ENCODE measurements at places on chromosomes 7 and 10.

DNA sequence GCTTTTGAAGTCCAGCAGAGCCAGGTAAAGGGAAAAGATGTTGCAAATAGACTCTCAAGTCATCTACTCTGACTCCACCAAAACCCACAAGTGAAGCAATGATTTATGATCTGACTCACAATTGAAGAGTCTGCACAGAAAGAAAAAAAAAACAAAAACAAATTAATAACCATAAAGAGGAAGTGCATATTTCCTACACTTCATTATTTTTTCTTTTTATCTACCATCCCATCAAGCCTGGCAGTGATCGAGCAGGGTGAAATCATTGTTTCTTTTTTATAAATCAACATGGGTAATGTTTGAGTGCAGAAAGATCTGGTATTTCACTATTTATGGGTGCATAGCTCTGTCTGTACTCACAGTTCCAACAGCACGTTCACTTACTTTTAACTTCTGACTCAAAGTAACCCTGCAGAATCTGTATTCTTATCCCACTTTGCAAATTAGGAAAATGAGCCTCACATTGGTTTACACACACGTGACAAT is 829.0 kb downstream of the TNS3 start:
- no peak for DNase-seq

DNA sequence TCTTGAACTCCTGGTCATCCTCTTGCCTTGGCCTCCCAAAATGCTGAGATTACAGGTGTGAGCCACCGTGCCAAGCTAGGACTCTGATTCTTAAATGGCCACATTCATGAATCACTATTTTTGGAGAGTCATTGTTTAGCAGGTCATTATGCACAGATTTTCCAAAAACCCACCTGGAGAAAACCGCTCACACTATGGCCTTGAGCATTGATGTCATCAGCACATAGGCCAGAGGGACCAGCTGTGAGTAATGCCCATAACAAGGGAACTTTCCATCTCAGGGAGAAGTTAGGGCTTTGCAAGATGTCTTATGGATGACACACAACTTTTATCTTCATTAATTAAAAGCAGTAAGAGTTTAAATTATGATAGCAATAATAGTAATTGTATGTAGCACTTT is 86.4 kb upstream of the KIF5B start:
- DNase-seq, result no peak

DNA sequence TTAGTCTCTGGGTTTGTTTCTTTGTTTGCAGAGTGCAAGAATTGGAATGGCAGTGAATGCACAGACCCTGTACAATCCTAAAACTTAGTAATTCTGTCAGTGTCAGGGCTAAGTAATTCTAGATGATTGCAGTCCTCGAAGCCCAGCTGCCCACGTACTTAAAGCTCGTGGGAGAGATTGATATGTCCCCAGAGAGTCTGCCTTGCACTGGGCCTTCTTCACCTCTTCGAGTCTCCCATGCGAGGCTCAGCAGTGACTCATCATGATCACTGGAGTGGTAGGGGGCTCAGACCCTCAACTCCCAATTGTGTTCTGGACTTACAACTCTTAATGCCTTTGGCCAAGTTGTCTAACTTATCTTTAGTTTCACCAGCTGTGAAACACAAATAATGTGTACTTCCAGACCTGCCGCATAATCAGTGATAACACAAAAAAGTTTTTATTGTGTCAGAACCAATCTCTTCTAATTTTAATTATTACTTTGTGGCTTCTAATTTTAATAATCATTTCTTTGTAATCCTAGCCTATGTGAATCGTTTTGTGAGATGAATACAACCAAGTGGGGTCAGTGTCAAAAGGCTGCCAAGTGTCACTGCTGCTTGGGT is 345.6 kb upstream of the LRGUK start:
- DNase-seq, result no peak

DNA sequence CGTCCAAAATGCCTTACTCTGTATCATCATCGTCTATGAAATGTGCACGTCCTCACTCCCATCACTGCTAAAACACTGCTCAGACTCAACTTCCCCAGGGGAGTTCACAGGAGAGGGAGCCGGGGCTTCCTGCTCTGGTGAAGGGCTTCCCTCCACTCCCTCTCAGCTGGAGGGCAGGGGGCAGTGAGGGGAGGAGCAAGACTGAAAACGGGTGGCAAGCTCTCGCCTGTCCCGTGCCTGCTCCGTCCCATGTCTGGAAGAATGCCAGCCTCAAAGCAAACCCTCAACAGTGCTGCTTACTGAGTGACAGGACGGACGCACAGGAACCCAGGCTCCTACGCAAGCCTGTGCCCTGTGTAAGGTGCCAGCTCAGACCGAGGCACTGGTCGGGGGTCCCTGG is 25.1 kb downstream of the PRKAG2 start:
- no peak for DNase-seq

DNA sequence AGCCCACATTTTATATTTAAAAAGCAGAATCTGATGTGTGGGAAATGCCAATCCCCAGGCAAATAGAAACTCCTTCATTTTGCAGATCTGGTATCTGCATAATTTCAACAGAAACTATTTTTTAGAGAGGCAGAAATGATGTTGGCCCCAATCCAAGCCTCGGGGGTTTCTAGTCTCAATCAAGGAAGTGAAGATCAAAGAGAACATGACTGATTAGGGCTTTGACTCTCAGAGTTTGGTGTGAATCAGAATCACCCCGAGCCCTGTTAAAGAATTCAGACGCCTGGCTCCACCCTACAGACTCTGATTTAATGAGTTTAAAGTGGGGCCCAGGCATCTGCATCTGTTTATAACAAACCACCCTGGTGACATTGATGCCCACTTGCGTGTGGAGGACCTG is 36.7 kb upstream of the UBE2H start:
- no peak for DNase-seq

GRCh38 chr7:138657854-138658386 is 43.2 kb downstream of the SVOPL start:
- DNase-seq, result no peak

DNA sequence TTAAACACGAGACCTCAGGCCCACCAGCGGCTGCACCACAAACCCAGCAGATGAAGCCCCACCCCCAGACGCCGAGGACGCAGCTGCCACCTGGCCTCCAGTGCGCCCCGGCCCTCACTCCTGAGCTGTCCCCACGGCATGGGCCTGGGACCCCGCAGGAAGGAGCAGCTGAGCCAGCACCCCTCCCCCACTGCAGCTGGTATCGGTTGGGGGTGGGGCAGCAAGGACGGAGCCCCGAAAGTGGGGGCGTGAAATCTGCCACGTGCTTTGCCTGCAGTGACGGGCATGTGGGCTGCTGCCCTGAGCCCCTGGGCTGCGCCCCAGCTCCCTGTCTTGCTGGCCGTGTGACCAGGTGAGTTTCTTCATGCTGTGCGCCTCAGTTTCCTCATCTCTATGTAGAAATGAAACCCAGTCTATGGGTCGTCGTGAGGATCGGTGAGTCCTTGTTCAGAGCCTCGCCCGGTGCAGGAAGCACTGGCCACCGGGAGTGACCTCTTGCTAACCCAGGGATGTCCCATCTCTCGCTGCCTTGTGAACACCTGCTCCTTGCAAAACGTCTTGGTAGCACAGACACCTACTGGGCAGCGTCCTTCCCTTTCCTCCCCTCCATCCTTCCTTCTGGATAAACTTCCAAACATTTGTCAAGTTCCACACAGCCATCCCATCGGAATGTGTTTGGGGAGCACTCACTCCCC is 32.0 kb downstream of the CFAP46 start:
- no peak for DNase-seq

DNA sequence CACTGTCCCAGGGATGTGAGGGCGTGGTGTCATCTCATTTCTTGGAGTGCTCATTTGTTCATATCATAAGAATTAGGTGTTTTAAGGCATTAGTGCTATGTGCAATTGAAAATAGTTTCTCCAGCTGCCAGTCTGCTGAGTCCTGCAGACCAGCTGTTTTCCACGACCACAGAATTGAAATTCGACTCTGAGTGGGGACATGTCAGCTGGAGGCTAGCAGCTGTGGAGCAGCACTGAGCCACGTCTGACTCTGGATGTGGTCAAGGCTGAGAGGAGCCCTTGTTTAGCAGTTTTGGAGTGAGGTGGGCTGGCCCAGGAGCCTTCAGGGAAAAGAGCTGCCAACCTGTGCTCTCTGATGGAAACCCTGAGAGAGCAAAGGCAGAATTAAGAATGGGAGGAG is 156.3 kb upstream of the GRB10 start:
- no peak for DNase-seq

- DNase-seq, result no peak
Observed at GRCh38 chr10:116720668-116721546, 21.5 kb downstream of the HSPA12A start.
